ENCODE measurements at places on chromosomes 1 and 21.
A peak's percentile ranks its signal among the peaks of the same experiment; 100 is the strongest.

- no peak for DNase-seq
These were observed 7.2 kb downstream of the METTL13 start for GRCh38 chr1:171788696-171789095.

- peak; percentile 63 for DNase-seq
These were observed 700 bp upstream of the SYDE2 start for GRCh38 chr1:85201340-85202091.

- no peak for DNase-seq
These were observed 15.4 kb downstream of the MACO1 start for GRCh38 chr1:25445993-25446538.

DNA sequence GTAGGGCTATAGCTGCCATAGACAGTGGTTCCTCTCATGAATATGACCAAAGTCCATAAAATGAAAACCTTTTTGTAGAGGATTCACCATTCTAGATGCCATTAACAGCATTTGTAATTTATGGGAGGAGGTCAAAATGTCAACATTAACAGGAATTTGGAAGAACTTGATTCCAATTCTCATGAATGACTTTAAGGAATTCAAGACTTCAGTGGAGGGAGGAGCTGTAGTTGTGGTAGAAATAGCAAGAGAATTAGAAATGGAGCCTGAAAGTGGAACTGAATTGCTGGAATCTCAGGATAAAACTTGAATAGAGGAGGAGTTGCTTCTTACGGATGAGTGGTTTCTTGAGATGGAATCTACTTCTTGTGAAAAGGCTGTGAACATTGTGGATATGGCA, 65.4 kb upstream of the ESRRG start:
- DNase-seq, result no peak

DNA sequence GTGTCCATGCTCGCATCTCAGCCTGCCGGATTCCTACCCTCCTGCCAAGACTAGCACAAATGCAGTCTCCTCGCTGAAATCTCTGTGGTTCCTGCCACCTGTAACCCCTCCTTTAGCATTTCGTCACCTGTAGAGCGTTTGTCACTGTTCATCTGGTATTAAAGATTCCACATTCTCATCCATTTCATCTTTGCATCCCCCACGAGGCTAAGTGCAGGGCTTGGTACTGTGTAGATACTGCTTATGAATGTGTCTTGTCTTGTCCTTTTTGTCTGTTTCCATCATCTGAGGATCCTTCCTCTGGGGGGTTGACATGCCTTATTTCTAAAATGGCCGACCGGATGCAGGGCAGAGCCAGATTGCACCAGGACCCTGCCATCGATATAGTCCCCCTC, 53.7 kb upstream of the DNAJC6 start:
- no peak for DNase-seq

DNA sequence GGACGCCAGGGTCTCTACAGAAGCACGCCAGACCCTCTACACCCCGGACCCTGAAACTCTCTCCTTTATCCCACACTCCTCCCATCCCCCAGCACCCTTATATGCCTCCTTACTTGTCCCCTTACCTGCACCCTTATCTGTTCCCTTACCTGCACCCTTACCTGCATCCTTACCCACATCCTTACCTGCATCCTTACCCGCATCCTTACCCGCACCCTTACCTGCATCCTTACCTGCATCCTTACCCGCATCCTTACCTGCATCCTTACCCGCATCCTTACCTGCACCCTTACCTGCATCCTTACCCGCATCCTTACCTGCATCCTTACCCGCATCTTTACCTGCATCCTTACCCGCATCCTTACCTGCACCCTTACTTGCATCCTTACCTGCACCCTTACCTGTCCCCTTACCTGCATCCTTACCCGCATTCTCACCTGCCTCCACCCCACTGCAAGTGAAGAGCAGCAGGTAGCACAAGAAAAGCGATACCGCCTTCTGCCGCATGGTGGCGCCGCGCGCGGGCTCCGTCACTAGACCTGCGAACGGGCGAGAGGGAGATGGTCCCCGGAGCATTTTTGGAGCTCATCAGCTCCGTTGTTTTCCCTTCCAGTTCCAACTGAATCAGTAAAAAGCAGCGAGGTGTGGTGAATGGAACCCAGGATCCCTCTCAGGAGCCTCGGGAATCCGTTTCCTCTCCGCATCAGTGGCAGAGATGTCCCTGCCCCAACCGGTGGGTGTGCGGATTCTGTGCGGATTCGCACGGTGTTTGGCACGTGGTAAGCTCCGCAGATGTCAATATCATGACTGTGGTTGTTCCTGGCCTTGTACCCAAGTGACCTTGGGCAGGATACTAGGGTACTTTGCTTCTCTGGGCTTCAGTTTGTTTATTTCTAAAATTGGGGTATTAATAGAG, 2.9 kb downstream of the IFI6 start:
- peak; percentile 85 for DNase-seq

DNA sequence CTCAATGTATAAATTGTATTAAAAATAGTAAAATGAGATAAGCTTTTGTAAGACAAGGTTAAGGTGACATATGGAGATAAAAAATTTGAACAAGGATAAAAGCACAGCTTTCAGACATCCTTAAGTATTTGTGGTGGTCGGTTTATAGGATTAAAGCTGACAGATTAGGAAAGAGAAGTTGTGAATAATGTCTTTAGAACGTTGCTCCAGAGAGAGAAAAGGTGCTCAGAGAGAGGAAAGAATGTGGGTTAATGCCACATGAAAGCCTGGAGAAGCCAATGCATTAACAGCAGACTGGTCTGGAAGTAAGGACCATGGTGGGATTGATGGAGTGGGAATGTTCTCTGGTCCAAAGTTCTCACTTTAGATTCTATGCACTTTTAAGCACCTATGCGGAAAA, 44.8 kb downstream of the ATP6V1G3 start:
- DNase-seq, result no peak

GRCh38 chr21:45420061-45421041, 15.4 kb downstream of the COL18A1 start:
- DNase-seq, result no peak

DNA sequence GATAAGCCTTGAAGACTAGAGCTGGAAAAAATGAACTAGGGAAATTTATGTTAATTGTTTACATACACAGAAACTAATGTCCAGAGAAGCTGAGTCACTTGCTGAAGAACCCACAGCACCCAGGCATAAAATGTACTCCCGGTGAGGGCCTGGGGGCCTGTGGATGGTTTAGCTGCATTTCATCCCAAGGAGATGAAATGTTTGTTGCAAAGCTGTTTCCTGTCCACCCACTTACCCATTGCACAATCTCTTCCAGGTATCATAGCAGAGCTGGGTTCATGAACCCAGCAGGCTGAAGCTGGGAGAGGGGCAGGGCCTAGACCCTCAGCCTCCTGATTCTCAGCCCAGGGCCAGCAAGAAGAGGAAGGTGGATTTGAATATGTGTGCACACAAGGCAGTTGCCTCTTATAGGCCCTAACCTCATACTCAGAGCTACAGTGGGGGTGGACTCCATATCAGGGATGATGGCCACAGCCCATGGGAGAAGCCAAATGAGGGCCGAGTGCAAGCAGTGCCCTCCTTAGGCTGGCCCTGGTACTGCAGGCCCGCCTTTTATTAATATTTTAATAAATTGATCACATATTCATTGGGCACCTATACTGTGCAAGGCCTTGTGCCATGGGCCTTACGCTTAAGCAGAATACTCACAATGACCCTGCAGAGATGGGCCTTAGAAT, 110.8 kb downstream of the LACTBL1 start:
- peak; percentile 19 for DNase-seq

DNA sequence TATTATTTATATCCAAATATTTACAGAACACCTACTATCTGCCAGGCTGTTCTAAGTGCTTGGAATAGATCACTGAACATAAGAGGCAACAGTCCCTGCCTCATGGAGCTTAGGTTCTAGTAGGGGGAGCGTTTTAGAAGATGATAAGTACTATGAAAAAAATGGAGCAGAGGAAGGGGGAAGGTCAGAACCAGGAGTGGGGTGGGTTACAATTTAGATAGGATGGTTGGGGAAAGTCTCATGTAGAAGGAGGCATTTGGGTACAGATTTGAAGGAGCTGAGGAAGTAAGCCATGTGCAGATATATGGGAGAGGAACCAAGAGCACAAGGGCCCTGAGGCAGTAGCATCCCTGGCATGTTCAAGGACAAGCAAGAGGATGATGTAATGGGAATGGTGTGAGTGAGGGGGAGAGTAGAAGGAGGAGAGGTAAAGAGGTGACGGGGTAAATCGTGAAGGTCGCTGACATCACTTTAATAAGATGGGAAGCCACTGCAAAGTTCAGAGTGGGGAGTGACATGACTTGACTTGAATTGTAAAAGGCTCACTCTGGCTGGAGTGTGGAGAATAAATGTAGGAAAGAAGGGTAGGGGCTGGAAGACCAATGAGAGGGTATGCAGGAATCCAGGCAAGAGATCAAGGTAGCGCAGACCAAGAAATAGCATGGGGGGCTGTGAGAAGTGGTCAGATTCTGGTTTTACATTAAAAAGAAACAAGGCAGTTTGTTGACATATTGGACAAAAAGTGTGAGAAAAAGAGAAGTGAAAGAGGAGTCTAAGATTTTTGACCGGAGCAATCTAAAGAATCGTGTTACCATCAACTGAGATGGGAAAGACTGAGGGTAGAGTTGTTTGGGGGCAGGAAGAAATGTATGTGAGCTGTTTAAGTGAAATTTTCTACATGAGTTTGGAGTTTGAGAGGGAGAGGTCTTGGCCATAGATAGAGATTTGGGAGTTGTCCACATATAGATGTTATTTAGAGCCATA, 92.6 kb downstream of the LPAR3 start:
- no peak for DNase-seq

GRCh38 chr1:5831600-5832335, 160.5 kb downstream of the NPHP4 start:
- DNase-seq, result no peak

GRCh38 chr1:118018060-118018459, 88.5 kb downstream of the WDR3 start:
- DNase-seq, result no peak

DNA sequence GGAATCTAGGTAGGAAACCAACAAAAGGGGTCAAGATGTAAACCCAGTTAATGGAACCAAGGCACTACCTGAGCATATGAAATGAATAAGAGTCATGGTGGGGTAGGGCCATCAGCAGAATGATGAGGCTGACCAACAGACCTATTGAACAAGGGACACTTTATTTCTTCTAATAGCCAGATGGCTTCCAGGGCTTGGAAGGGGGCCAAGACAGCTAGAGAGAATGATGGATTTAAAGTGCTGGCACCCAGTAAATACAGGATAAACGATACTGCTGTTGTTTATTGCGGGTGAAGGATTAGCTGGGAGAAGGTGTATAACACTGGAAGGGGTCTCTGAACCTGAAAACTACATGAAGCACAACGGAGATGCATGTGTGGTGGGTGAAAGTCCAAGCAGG, 15.6 kb downstream of the DDAH1 start:
- no peak for DNase-seq

DNA sequence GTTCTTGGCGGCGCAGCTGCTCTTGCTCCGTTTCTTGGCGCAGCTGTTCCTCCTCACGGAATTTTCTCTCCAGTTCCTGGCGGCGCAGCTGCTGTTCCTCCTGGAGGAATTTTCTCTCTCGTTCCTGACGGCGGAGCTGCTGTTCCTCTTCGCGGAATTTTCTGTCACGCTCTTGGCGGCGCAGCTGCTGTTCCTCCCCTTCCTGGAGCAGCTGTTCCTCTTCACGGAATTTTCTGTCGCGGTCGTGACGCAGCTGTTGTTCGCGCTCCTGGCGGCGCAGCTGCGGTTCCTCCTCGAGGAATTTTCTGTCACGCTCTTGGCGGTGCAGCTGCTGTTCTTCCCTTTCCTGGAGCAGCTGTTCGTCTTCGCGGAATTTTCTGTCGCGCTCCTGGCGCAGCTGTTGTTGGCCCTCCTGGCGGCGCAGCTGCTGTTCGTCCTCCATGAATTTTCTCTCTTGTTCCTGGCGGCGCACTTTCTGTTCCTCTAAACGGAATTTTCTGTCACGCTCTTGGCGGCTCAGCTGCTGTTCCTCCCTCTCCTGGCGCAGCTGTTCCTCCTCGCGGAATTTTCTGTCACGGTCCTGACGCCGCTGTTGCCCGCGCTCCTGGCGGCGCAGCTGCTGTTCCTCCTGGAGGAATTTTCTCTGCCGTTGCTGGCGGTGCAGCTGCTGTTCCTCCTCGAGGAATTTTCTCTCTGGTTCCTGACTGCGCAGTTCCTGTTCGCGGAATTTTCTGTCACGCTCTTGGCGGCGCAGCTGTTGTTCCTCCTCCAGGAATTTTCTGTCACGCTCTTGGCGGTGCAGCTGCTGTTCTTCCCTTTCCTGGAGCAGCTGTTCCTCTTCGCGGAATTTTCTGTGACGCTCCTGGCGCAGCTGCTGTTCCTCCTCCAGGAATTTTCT, 7.0 kb downstream of the TCHH start:
- DNase-seq, result no peak

DNA sequence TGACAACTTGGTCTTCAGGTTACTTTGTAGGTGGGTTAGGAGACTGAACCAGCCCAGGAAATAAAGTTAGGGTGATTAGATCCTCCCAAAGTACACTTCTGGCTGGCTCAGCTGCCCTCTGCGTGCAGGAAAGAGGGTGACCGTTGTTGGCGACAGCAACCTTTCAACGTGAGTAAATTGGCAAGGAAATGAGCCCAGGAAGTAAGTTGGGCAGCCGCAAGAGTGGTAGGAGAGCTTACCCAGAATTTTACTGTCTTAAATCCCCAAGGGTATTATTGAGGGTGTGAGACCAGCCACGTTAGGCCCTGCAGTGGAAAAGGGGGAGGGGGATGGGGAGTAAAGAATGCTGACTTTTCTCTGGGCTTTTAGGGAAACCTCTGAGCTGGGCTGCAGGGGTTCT, 1.6 kb downstream of the TENT5C start:
- DNase-seq, result peak; percentile 50

- DNase-seq, result peak; percentile 57
These were observed 143.7 kb downstream of the DNM3 start for GRCh38 chr1:171984850-171985485.

DNA sequence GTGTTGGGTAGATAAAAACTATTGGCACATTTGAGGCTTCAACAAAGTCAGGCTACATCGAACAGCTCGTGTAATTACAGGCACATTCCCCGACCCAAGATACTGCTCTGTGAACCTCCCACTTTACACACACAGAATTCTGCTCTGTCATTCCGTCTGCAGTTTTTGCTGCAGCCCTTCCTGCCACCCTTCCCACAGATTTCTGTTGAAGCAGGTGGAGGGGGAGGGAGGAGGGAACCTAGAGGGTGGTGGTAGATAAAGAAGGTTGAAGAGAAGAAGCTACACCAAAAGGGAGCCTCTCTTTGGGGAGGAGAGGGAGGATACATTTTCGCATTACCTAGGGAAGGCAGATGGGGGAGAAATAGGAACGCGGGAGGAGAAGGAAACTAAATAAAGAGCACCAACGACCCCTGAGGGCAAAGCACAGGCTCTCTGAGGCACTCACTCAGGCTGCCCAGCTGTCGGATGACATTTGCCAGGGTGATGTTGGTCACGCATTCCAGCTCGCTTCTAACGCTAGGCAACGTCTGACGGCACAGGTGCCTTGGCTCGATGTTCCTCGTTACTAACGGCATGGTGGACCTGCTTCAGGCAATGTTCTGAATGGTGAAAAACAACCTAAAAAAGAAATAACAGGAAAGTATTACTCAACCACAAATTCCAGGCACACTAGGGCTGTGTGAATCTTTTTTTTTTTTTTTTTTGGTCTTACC, 36.0 kb downstream of the GPR3 start:
- no peak for DNase-seq

Measured in GM12865 (cell line).